Activated CD4-positive, alpha-beta T cell treated with anti-CD3 and anti-CD28 coated beads for 1 hour (primary cell): ENCODE measurements at places on chromosomes 13 and 19.
A peak's percentile ranks its signal among the peaks of the same experiment; 100 is the strongest.

GRCh38 chr13:48784916-48785548 is 131.3 kb downstream of the CYSLTR2 start:
- DNase-seq = no peak

- no peak for DNase-seq
Observed at GRCh38 chr13:49082653-49083536, 107.2 kb downstream of the FNDC3A start.

GRCh38 chr19:13102666-13103580 is at the start of gene LYL1:
TSS of gene LYL1 (minus strand) at chr19:13102858. CDS start at chr19:13101171, 1,687 bp downstream.
- no peak for DNase-seq

- no peak for DNase-seq
Observed at GRCh38 chr19:40367577-40368434, 19.3 kb downstream of the PLD3 start.

GRCh38 chr19:51141181-51141580 is 920 bp upstream of the SIGLEC7 start:
- DNase-seq = no peak

- DNase-seq = peak; percentile 90
Observed at GRCh38 chr19:16324384-16325160, at the start of gene KLF2. TSS of gene KLF2 (plus strand) at chr19:16324826. CDS start at chr19:16324924, 98 bp downstream.

DNA sequence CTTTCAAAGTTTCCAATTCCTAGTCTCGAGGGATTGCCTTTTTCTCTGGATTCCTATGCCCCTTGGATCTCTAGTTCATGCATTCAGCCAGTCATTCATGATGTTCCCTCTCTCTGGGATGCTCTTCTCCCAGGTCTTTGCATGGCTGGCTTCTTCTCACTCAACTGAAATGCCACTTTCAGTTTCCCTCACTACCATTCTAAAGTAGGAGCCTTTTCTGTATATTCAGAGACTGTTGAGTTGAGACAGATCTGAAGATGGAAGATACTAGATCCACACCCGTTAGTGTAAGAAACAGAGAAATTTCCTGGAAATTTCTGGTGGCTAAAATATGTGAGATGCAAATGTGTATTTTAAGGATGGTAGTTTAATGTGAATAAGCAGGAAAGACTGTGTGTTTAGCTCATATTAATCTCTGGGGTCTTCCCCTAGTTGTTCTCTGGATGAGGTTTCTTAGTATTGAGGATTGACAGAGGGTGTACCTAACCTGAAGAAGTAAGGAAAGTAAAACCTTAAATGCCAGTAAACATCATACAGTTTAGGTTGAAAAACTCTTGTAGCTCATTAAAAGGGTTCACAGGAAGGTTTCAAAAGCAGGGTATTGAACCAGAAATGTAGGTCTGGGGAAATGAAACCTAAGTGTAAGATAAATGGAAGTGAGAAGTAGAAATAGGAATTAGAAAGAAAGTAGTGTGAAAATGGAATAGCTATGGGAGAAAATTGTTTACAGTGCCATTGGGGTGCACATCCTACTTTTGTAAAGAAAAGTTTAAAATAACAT is 331.3 kb downstream of the NDFIP2 start:
- no peak for DNase-seq

DNA sequence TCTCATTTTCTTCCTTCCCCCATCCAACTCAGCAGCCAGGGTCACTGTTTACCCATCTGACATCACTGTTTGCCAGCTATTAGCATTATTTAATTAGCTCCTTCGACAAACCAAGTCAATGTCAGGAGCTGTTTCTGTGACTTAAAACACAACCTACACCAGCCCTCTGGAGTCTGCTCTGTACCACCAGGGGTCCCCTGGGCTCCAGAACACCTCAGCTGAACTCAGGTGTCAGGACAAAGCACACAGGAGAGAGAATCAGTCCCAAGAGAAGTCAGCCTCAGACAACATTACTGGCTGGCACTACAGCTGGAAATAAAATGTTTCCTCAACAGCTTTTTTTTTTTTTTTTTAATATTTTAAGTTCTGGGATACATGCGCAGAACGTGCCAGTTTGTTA is 45.1 kb downstream of the DCLK1 start:
- no peak for DNase-seq

DNA sequence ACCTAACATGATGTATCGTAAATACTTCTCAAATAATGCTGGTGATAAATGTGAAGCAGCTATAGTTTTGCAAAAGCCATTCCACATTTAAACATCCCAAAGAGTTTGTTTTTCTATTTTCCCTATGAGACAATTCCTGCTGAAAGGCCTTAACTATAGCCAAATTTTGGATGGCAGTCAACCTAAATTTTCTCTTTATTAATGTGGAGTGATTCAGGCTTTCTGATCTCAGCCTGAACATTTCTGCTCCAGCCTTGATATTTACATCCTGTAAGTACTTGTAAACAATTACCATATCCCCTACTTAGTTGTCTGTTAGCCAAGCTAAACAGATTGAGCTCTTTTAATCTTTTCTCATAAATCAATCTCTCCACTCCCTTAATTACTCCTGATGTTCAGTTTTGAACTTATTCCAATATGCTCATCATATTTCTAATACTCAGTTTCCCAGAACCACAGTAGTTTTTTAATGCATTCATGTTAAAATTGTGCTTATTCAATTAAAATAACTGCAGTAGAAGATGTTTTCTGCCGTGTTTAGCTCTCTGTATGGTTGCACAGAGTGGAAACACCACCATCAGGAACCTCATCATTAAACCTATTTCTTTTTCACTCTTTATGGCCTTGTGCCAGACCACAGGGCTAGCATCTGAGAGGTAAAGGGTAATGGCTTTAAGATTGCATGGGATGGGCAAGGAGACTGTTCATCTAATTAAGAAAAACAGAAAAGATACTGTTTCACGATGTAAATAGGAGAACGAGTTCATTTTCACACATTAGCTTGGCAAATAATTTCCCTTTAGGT is 1235.2 kb upstream of the SLC10A2 start:
- DNase-seq = no peak

- no peak for DNase-seq
Observed at GRCh38 chr13:48808683-48809082, 155.0 kb downstream of the CYSLTR2 start.

- peak; percentile 89 for DNase-seq
Observed at GRCh38 chr19:7535047-7535997, at the start of gene PNPLA6. TSS of gene PNPLA6 (plus strand) at chr19:7535717. CDS start at chr19:7535789, 72 bp downstream.

GRCh38 chr13:109509154-109509900 is 277.1 kb downstream of the IRS2 start:
- DNase-seq = no peak

- DNase-seq = no peak
Observed at GRCh38 chr13:95258619-95259194, 42.5 kb downstream of the ABCC4 start.

- DNase-seq = no peak
Observed at GRCh38 chr19:38190061-38190460, 34.0 kb downstream of the DPF1 start.

- no peak for DNase-seq
Observed at GRCh38 chr19:4042731-4043082, 24.0 kb downstream of the ZBTB7A start.

- no peak for DNase-seq
Observed at GRCh38 chr13:111115061-111115964, at the start of gene ARHGEF7. TSS of gene ARHGEF7 (plus strand) at chr13:111115310. CDS start at chr13:111115527, 217 bp downstream.

DNA sequence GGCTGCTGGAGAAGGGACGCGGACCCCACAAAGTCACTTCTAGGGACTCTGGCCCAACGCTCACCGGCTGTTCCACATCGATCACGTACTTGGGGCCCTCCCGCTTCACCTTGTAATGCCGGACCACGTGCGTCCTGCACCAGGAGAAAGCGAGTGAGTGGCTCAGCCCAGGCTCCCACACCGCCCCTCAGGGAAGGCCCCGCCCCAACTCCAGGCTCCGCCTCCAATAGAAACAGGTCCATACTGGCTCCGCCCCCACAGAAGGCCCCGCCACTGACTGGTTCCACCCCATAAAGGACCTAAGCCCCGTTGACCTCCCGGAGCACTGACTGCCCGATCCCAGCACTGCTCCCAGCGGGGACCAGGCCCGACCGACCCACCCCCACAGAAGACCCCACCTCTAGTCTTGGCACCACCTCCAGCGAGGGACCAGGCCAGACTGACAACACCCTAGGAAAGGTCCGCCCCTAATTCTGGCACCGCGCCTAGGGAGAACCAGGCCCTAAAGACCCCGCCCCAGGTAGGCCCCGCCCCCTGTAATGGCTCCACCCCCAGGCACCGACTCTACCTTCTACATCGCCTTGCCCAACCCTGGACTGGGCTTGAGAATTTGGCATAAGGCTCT is 11.3 kb downstream of the STAP2 start:
- peak; percentile 60 for DNase-seq

GRCh38 chr19:55086730-55087541 is 11.3 kb downstream of the EPS8L1 start:
- DNase-seq = peak; percentile 26

DNA sequence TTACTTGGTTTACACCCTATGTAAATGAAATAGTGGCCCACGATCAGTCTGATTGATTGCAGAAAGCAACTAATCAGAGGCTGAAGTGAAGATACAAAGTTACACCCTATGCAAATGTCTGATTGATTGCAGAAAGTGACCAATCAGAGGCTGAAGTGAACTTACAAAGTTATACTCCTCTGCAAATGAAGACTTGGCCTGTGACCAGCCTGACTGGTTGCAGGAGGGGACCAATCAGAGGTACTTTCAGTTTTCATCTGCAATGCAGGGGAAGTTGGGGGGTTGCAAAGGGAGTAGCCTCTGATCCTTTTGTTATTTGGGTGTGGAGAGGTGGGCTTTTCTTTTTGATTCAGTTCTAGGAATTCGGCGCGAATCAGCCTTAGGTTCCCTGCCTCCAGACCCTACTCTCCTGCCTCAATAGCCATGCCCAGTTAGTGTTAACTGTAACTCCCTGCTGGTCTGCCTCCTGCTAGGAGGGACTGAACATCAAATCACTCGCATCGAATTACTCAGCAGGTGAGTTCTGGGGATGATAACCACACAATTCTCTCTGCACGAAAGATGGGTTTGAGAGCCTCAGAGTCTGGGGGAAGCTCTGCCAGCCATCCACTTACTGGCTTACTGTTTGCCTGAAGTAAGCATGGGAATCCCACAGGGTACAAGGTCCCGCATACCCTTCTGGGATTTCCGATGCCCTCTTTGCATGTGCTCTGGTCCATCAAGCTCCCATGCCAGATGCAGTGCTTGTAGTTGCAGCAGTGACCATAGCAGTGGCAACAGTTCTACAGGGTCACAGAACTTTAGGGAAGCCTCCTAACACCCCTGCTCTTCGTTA is 7.5 kb downstream of the ARL11 start:
- DNase-seq = no peak

DNA sequence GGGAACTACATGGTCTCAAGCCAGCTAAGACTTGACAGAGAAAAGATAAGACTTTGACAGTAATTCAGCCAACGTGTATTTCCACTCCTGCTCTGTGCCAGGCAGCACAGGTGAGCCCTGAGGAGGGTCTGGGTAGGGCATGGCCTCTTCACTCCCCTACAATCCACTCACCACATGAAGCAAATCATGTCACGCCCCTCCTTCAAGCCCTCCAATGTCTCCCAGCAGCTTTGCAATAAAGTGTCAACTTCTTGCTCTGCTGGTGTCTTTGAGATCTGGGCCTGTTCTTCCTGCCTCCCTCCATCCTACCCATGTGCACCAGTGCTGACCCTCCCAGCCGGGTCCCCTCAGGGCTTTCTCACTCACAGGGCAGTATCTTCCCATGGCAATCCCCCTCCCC is 58.5 kb downstream of the CCDC70 start:
- DNase-seq = no peak

DNA sequence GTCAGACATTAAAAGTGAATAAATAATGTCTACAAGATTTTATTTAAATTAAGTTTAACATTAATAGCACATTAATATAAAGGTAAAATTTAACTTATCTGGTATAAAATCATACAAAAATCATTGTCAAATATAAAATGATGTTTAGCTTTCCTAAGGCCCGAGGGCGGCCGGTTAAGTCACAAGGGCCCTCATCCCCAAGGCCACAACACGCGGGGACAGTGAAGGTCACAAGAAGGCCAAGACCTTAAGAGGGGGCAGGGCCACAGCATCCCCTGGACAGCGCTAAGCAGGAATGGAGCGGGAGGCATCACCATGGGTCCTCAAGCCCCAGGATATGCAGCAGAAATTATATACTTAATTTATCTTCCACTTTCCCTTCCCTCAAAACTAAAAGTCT is 62.7 kb upstream of the ZNF85 start:
- DNase-seq = no peak

- no peak for DNase-seq
Observed at GRCh38 chr13:112984954-112985802, 16.2 kb downstream of the MCF2L start.

DNA sequence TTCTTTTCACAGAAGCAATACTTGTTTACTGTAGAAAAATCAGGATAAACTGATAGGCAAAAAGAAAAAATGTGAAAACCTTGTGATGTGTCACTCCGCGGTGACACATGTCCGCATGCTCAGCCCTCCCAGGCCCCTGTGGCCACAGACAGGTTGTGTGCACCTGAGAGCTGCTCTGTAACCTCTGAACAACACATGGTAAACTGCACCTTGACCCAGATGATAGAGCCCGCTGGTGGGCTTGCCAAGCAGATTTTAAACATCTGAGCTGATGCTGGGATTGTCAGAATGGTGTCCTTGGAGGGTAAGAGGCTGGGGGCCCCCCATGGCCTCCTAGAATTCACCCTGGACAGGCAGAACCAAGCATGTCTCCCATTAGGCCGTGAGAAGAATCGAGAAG is 33.8 kb downstream of the DHRS12 start:
- no peak for DNase-seq

- no peak for DNase-seq
Observed at GRCh38 chr19:8196271-8196927, 12.8 kb upstream of the CERS4 start.

- no peak for DNase-seq
Observed at GRCh38 chr13:100438059-100438788, 150.4 kb downstream of the GGACT start.

GRCh38 chr13:76816394-76816793 is 69.8 kb downstream of the KCTD12 start:
- no peak for DNase-seq

- DNase-seq = no peak
Observed at GRCh38 chr13:102726430-102726829, 31.6 kb upstream of the METTL21C start.

DNA sequence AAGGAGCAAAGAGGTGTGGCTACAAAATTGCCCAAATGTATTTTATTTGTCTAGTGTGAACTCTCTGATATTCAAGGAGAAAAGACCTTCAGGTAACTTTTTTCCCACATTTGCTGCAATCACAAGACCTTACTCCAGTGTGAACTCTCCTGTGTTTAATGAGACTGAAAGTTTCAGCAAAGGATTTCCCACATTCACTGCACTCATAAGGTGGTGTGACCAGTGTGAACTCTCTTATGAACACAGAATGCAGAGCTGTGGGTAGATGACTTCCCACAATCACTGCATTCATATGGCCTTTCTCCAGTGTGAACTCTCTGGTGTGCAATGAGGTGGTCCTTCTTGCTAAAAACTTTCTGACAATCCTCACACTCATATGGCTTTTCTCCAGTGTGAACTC is 16.4 kb downstream of the ZNF814 start:
- DNase-seq = no peak

- DNase-seq = no peak
Observed at GRCh38 chr19:5635427-5635826, 12.5 kb downstream of the SAFB start.

GRCh38 chr13:30848332-30849027 is 57.6 kb upstream of the MEDAG start:
- no peak for DNase-seq
